ENCODE measurements at places on chromosomes 13 and 19. TPM values are rescaled to one million over a fixed set of nuclear protein-coding genes. Genes with fewer than 3 reads are reported as not detected.

The KRTDAP gene
- total RNA-seq = 0.44 TPM

The SYT5 gene
- total RNA-seq = 0.31 TPM

The LILRB1 gene
- not detected for total RNA-seq

The ZNF728 gene
- not detected for total RNA-seq

The C1QTNF9 gene
- 0.10 TPM for total RNA-seq

The CAPN12 gene
- total RNA-seq = 3.0 TPM

The CD209 gene
- not detected for total RNA-seq

The GPR18 gene
- 0.10 TPM for total RNA-seq

DNA sequence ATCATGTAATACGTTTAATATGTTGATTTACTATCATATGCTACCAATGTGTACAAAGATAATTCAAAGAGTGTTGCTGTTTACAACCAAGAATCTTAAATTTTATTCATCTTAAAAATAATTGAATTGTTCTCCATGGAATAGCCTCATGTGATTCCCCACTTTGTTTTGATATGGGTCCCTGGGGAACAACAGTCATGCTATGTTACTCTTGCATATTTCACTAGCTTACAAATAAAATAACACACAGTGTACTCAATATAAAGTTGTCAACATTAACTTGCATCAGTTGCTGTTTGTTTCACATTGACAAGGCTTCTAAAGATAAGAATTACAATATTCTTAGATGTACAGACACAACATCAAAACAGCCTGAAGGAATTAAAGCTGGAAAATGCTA lies 2.3 kb downstream of the ENOX1 start:
- DNase-seq = no peak

GRCh38 chr13:43205416-43205815 lies 182.0 kb downstream of the DNAJC15 start:
- DNase-seq = no peak

DNA sequence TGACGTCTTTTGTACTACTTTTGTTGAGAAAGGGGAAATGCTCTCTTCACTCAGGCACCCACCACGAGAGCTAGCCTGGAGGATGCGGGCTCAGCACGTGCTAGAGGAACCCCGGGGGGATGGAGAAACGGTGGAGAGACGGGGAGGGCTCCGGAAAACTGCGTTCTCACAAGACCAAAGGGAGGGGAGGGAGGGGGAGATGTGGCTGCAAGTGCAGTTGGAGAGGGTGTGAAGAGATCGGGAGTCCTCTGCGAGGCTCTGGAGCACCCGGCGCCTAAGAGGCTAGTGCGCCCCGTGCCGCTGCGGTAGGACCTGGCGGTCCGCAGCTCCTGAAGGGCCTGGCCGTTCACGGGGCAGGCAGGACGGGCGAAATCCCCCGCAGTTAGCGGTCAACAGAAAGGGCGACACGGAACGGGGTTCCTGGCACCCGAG lies 43.4 kb upstream of the XPO4 start:
- DNase-seq = peak; percentile 71

GRCh38 chr13:22047082-22047784 lies 376.4 kb downstream of the FGF9 start:
- DNase-seq = no peak

DNA sequence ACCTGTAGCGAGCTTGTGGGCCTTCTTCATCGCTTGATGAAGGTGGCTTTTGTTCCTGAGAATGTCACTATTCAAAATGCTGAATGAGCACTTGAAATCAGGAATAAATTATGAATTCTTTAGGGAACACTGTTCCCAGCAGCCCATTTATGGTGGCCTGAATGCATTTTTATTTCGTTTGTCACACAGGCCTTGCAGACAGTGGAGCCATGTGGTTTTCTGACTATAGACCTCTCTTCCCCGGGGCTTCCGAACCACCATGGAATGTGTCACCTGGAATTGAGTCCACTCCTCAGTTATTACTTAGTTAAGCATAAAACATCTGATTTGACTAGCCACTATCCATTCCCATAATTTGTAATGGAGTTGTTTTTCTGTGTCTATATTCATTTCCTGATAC lies 396.9 kb downstream of the IRS2 start:
- DNase-seq = no peak

GRCh38 chr19:2561221-2561620 lies 85.3 kb downstream of the GADD45B start:
- no peak for DNase-seq

DNA sequence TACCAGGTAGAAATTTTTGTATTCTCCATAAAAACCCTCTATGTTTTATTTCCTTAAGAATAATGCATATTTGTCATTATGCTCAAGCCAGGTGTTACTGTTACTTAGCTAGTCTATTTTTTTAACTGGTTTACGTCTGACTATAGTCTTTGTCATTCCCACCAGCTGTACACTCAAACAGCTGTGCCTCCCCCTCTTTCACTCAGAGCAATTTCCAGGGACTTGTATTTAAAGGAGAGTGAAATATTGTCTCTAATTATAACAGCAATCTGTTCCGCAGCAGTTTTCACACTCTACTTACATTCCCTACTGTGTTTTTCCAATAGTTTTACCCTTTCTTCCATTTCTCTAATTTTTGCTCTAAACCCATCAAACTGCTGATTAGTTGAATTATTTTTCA lies 813.6 kb upstream of the MIR17HG start:
- DNase-seq = no peak

DNA sequence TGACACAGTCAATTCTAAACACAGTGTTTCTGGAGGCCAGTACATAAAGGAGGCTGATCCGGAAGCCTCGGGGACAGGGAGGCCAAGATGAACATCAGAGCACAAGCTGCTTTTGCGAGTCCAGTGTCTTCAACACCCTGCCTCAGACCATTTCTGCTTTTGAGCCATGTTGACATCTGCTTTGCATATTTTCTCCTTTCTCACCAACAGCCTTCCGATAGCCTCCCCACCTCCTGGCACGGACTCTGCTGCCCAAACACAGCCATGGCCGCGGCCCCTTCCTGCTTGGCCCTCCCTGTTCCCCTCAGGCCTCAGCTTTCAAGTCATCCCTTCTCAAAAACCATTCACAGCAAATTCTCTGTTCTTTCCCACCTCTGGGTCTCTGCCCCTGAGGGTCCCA lies 3.6 kb downstream of the LRRC25 start:
- no peak for DNase-seq

- no peak for DNase-seq
These were observed 33.9 kb upstream of the KLF2 start for GRCh38 chr19:16290692-16291091.

- DNase-seq = no peak
These were observed 484.7 kb downstream of the DACH1 start for GRCh38 chr13:71382285-71382684.

DNA sequence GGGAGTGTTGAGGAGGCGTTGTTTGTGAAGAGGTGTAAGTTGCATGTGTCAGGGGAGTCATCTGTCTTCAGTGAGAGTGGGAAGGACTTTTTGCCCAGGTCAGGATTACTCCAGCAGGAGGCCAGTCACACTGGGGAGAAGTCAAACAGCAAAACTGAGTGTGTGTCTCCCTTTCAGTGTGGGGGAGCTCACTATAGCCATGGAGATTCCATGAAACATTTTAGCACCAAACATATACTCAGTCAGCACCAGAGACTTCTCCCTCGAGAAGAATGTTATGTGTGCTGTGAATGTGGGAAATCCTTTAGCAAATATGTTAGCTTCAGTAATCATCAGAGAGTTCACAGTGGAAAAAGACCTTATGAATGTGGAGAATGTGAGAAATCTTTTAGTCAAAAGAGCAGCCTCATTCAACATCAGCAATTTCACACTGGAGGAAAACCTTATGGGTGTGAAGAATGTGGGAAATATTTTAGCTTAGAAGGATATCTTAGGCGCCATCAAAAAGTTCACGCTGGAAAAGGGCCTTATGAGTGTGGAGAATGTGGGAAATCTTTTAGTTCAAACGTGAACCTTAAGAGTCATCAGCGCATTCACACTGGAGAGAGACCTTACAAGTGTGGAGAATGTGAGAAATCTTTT lies 8.4 kb upstream of the ZNF587 start:
- DNase-seq = no peak
